ENCODE measurements at places on chromosomes 2 and 18.

DNA sequence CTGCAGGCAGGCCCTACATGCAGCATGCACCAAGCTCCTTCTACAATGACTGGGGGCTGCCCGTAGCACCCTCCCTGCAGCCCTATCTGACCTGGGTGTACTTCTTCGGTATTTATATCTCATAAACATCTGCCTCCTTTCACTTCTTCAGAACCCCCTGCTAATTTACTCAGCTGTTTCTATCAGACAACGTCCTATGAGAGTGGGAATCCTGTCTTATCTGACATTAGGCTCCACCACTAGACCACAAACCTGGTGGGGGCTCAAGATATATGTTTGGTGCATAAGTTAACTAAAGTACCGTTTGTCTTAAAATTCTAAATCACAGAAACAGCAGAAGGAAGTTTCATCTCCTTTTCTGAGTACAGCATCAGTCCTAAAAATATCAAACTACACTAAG, 10.6 kb downstream of the HSBP1L1 start:
- DNase-seq: no peak

DNA sequence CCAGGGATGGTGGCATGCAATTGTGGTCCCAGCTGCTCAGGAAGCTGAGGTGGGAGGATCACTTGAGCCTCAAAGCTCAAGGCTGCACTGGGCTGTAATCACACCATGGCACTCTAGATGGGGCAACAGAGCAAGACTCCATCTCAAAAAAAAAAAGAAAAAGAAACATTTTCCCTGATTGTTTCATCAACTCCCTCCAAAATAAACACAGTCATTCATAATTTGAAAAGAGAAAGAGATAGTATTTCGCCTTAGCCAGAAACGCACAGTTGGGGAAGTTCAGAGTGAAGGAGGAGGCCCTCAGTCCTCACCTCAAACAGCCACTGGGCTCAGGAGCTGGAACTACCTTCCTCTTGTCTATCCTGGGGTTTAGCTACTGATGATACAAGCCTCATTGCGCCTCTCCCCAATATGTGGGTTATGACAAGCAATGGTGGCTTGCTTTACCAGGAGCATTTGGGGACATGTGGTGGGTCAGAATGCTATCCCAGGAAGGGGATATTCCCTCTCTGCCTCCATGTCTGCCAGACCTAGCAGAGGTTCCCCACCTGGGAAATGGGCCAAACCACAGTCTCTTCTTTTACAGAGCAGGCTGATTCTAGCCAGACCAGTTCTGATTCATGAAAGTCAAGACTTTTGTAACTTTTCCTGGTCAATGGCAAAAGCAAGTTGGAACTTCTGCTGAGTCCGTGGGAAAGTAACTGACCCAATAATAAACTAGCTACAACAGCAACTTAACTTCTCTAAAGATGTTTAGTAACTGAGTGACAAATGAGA, 22.2 kb upstream of the TMEM87B start:
- DNase-seq: no peak

- DNase-seq: no peak
Observed at GRCh38 chr2:192544371-192544955, 349.7 kb upstream of the TMEFF2 start.

GRCh38 chr2:91477731-91478672, 2786.5 kb downstream of the RPIA start:
- no peak for DNase-seq

DNA sequence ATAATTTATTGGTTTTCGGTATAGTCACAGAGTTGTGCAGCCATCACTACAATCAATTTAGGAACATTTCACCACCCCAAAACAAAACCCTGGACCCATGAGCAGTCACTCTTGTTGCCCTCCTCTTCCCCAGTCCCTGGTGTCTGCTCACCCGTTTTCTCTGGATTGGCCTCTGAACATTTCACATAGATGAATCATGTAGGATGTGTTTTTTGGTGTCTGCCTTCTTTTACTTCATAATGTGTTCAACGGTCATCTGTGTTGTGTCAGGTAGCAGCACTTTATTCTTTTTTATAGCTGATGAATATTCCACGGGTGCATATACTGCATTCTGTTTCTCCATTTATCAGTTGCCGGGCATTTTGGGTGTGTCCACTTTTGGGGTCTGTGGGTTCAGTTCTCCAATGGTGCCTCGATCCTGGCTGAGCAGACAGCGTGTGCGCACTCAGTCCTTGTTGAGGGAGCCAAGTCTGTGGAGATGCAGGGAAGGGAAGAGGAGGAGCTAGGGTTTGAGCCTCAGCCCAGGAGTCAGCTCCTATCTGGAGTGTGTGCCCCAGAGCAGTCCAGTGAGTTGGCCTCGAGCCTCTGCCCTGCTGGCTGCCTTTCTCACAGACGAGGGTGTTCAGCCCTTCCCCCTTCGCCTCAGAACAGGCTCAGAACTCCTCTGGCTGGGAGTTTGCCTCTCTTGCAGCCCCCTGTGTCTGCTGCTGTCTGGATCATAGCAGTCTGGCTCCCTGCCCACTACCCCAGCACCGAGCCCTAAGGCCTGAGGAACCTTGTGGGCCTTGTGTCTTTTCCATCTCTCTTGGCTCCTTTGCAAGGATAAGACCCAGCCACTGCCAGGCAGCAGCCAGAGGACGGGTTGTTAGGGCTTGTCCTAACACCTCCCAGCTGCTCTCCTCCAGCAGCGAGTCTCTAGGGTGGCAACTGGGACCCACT, 18.0 kb downstream of the C2orf74 start:
- no peak for DNase-seq

- DNase-seq: no peak
Observed at GRCh38 chr18:26710470-26711096, 154.9 kb downstream of the AQP4 start.

Measured in activated gamma-delta T cell treated with anti-CD3 and anti-CD28 coated beads, Interleukin-2, amount 50 U/mL, for 16 hours (primary cell).